Activated T-helper 17 cell treated with anti-CD3 and anti-CD28 coated beads, Interleukin-2, amount 50 U/mL, for 72 hours (primary cell): ENCODE measurements at places on chromosomes 16 and 17.

GRCh38 chr17:62760059-62760944 lies 47.8 kb downstream of the MARCHF10 start:
- ATAC-seq: no peak

GRCh38 chr16:88724855-88725555 lies 18.7 kb downstream of the CTU2 start:
- ATAC-seq: no peak

DNA sequence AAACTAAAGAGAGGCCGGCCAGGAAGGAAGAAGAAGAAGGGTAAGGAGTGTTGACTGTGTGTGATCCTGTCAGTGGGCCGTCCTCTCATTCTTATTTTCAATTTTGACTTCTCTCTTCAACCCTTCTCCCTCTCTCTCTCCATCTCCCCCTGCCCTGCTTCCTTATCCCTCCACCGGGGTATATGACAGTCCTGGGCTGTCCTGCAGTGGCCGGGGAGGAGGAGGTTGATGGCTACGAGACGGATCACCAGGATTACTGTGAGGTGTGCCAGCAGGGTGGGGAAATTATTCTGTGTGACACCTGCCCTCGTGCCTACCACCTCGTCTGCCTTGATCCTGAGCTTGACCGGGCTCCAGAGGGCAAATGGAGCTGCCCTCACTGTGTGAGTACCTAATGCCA lies 5.6 kb downstream of the CHD3 start:
- ATAC-seq: no peak

DNA sequence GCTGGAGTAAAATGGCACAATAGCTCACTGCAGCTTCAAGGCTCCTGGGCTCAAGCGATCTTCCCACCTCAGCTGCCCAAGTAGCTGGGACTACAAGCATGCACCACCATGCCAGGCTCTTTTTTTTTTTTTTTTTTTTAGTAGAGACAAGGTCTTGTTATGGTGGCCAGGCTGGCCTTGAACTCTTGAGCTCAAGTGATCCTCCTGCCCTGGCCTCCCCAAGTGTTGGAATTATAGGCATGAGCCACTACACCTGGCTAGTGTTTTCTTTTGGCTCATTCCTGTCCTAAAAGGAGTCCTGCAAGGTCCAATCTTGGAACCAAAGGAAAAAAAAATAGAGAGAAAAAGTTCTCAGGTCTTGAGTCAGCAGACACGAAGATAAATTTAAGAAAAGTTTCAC lies 30.8 kb downstream of the PKD1L3 start:
- no peak for ATAC-seq

DNA sequence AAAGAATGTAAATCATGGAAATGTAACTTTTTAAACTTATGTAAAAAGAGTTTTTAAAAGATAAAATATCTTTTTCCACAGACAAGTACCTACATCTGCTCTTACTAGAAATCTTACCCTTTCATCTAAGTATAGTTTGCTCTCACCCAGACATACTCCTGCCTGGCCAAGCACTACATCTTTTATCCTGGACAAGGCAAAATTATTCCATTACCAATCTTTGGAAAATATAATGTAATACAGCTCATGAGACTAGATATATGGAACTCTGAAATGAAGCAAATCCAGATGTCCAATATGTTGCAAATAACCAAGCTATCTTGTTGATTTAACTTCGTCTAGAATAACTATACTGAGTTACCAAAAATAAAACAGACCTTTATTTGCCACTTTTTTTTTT lies 50.0 kb downstream of the VMP1 start:
- no peak for ATAC-seq

GRCh38 chr16:79325226-79325945 lies 275.2 kb downstream of the MAF start:
- no peak for ATAC-seq

DNA sequence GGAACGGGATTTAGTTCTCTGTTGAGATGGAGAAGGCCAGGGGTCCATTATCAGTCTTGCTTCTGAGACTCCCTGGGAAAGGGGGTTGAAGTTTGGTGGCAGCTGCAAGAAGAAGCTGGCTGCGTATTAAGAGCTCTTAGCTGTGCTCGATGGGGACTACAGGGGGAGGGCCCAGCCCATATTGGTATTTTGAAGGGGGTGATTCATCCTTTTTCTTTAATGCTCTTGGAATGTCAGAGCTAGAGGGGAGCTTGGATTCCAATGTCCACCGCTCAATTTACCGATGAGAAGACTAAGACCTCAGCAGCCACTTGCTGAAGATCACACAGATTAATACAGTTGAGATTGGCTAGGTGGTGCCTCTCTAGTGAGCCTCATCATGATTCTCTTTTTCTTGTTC lies 5.0 kb downstream of the NOG start:
- ATAC-seq: no peak

DNA sequence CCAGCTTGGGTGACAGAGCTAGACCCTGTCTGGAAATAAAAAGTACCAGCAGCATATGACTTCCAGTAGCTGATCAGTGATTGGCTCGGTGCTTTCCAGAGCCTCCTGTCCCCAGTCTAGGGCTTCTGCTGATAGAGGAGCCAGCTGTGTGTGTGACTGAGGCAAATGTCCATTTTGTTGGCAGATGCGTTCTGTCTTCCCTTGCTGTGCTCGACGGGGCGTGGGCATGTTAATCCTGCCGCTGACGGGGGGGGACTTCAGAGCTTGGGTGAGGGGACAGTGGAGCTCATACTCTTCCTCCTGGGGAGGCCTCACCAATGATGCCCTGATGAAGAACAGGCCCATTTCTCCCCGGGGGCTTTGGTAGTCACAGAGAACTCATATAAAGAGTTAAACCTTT lies 14.6 kb downstream of the KCTD2 start:
- no peak for ATAC-seq

DNA sequence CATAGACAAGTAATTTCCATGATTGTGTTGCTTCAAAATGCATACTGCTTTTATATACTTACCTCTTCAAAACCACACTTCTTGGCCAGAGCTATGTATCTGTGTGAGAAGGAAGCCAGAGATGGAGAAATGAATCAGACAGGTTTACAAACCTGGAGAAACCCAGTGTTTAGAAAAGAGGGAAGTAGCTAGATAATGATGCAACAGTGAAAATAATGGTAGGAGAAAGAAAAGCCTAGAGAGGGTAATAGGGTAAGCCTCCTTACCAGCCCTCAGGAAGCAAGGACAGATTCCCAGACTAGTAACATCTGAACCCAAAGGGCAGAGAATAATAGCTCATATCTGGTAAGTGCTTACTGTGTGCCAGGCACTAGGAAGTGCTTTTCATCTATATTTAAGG lies 250.3 kb upstream of the CDH11 start:
- ATAC-seq: no peak

- no peak for ATAC-seq
Measured at GRCh38 chr17:42475121-42475520, 16.4 kb downstream of the ATP6V0A1 start.

DNA sequence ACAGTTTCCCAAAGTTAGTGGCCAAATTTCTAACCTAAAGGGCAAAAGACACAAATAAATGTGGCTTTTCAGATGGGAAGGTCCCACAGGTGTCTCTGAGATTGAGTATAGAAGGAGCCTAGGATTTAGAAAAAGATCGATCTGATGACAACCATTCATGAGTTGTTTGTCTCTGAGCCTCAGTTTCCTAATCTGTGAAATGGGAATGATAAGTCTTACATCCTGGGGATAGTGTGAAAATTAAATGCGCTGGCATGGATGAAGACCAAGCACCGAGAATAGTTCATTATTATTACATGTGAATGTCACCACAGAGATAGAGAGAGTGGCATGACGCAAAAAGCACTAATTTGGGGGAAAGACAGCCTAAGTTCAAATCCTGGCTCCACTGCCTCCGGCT lies 7.2 kb downstream of the CDH5 start:
- ATAC-seq: no peak

DNA sequence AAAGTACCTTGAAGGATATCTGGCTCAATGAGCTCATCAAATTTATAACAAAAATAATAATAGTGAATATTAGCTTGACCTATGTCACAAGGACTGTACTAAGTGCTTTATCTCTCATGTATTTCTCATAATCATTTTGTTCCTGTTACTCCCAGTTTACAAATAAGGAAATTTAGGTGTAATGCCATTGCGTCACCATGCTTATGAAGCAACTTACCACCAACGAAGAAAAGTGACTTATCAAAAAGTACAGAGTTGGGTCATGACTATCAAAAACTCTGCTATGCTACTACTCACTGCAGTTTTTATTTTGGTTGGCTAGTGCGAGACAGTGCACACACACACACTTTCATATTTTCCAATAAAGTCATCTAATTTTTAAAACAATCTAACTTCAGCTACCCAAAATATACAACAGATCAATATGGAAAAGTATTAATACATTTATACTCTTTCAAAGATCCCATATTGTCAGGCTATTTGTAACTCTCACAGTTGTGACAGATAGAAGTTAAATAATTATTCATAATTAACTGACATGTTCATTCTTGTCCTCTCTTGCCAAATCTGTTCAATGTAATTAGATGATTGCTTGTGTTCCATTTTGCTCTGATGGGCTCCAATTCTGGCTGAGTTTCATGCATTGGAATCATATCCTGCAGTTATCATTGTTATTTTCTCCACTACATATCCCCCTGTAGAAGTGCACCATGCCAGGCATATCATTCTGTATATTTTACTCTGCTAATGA lies 119.4 kb downstream of the KCNJ2 start:
- ATAC-seq: no peak

DNA sequence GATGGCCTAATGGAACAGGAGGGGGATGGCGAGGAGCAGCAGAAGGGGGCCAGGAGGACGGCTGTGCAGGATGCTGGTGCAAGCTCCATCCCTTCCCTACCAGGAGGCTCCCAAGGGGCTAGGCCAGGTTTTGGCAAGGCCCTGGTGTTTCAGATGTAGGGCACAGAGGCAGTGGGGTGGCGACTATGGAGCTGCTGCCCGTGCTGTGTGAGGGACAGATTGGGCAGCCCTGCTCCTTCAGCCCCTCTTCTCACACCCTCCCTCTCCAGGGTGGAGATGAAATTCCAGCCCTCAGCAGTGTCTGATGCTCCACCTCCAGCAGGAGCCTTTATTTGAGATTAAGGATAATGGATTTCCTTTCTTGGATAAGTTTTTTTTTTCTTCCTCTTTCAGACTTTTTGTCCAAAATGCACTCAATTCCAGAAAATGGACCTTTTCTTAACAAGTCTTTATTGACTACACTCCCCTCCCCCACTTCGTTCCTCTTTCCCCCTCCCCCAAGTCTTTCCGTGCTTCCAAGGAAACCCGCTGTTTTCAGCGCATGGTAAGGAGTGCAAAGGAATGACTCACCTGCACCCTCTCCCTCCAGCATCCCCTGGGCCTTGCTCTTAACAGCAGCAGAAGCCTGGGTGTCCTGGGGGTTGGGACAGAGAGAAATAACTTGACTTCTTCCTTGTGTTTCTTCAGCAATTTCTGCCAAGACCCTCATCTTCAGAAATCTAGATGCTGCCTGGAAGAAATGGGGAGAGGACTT lies 95.2 kb downstream of the CCDC182 start:
- no peak for ATAC-seq

- ATAC-seq: no peak
Measured at GRCh38 chr16:69477546-69477945, 53.1 kb downstream of the CYB5B start.

GRCh38 chr17:31935512-31935911 lies 1.3 kb upstream of the SUZ12 start:
- ATAC-seq: no peak

DNA sequence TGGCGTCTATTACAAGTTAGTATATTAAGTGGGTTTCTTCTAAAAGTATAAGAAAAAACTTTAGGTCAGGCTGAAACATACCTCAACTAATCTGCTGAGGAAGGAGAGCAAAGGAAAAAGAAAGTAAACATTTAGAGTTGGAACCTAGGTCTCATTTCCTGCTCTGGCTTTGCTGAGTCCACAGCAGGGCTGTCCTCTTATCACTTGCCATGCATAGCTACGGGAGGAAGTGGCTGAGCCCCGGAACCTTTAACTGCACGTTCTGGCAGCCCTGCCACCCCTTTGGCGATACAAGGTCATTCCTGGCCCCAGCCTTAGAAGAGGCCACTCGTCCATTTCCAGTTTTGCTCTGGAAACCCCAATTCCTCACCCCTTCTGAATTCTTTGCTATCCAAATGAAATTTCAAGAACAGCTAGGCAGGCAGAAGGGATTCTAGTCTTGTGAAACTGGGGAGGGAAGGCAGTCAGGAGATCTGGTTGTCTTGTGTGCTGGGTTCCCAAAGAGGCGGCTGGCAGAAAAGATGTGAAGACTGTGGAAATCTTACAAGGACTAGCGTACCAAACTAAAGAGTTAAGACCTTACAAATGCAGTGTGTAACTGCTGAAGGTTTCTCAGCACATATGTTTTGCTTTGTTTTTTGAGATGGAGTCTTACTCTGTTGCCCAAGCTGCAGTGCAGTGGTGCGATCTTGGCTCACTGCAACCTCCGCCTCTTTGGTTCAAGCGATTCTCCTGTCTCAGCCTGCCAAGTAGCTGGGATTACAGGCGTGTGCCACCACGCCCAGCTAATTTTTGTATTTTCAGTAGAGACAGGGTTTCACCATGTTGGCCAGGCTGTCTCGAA lies 19.1 kb downstream of the WIPI1 start:
- ATAC-seq: peak; percentile 82

- no peak for ATAC-seq
Measured at GRCh38 chr17:41054025-41054424, 1.0 kb downstream of the KRTAP2-2 start.

- no peak for ATAC-seq
Measured at GRCh38 chr17:40071313-40072039, 8.7 kb downstream of the THRA start.

GRCh38 chr17:41939044-41939692 lies 8.8 kb downstream of the ODAD4 start:
- no peak for ATAC-seq

DNA sequence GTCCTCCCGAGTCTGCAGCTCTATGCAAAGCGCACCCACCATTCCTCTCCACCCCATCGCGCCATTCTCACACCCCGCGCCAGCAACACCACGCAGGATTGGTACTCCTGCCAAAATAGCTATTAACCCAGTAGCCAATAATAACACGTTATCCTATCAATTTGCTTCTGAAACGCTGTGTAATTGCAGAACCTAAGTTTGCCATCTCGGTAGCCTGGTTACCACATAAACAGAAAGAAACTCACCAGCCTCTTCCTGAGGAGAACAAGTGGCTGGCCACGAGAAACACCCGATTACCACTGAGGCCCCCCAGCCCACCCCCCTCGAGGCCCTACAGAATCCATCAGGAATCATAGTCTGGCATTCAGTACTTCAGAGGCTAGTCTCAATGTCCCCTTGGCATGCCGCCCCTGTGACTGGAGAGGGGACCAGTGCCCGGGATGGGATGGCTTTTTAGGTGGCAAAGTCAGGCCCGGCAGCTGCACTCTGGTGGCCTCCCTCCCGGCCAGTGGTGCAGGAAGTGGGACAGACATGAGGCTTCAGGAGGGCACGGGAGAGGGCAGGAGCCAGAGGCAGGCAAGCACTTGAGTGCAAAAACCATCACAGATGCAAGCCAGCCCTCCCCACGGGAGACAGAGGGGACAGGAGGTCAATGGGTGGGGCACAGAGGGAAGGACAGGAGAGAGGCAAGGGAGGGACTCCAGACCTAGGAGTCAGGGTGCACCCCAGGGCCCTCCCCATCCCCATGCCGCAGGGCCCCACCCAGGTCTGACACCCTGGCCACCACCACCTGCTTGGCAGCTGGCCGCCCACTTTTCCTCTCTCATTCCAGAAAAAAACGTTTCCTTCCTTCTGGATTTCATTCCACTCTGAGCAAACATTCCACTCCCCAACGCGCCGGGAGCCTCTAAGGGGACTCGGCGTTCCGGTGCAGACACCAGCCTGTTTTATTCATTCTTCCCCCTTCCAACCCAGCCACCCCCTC lies 192.5 kb downstream of the ZNF423 start:
- ATAC-seq: no peak
